ENCODE measurements at places on chromosomes 2 and 18.
A peak's percentile ranks its signal among the peaks of the same experiment; 100 is the strongest.

DNA sequence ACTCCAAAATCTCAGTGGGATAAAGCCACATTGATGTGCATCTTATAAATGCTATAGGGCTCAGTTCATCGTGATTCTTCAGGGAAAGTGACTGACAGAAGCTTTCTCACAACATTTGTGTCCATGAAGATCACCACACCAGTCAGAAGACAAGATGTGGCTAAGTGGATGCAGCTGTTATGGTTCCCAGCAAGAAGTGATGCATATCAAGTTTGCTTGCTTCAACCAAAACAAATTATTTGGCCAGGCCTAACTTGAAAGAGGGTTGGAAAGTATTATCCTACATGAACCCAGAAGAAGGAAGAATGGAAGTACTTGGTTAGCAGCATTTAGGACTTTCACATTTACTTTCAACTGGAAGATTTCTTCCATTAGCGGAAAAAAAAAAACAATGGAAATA is 210.0 kb upstream of the ACVR2A start:
- DNase-seq = no peak

GRCh38 chr18:76621226-76621625 is 126.2 kb upstream of the ZNF516 start:
- DNase-seq = no peak

GRCh38 chr2:65438137-65438899 is 5.9 kb upstream of the SPRED2 start:
- DNase-seq = no peak

DNA sequence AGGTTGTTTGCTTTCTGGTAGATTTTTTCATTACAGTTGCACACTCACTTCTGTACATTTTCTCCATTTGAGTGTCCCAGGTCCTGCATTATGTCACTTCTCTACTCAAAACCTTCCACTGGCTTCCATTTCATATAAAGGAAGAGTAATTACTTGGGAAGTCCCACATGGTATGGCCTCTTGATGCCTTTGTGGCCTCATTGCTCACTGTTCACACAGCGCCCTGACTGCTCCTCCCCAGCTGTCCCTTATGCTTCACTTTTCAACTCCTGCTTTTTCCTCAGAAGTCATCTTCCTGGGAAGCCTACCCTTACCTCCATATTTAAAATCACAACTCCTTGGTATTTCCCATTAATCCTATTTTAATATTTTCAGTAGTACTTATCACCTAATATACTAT is 24.7 kb downstream of the GULP1 start:
- no peak for DNase-seq

DNA sequence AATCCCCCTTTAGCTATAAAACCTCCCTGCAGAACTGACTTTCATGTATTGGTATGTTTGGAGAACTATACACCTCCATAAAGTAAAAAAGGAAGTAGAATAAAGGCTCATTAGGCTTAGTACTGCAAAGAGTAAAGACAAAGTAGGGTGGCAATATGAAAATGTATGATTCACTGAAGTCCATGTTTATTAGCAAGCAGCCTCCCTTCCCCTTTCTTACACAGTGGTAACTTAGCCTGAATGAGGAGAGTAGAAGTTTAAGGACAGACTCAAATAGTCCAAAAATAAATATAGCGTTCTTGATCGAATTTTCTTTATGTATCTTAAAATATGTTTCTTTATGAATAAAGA is 1.5 kb downstream of the ZNF804A start:
- DNase-seq = no peak

DNA sequence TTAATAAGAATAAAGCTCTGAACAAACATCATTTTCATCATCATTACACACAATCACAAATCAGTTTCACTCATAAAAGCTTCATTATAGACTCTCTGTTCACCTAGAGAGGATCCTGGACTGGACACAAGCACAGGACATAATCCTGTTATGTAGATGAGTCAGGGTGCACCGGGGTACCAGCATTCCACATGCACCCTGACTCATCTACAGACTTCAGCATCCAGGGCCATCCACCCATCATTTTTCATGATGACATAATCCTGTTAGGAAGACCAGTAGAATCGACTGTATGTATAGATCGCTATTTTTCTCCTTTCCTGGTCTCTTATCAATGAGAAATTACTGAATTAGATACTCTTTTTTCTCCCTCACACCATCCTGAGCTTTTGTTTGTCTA is 73.7 kb upstream of the PIK3C3 start:
- no peak for DNase-seq

DNA sequence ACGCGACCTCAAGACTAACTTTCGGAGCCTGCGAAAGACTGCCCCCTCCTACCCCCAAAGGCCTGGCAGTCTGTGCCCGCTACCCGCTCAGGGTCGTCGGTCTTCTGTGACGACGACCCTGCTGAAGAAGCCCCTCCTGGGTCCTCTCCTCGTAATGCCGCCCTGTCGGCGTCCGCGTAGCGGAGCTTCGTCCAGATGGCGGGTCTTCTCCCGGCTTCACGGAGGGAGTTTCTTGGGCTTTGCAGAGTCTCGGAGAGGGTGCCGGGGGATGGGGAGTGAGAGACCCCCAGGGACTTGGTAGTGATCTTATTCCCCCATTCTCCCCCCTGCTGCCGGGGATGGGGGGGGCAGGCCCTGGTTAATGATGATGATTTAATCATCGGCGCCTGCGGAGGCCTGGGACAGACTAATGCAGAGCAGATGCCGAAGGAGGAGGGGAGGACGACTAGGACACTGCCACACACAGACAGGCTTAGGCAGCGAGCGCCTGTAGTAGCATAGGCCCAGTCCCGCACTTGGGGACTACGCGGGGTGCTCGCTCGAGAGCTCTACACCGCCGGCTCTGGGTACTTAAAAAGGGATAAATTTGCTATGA is 528 bp upstream of the PCGF1 start:
- DNase-seq = peak; percentile 18

DNA sequence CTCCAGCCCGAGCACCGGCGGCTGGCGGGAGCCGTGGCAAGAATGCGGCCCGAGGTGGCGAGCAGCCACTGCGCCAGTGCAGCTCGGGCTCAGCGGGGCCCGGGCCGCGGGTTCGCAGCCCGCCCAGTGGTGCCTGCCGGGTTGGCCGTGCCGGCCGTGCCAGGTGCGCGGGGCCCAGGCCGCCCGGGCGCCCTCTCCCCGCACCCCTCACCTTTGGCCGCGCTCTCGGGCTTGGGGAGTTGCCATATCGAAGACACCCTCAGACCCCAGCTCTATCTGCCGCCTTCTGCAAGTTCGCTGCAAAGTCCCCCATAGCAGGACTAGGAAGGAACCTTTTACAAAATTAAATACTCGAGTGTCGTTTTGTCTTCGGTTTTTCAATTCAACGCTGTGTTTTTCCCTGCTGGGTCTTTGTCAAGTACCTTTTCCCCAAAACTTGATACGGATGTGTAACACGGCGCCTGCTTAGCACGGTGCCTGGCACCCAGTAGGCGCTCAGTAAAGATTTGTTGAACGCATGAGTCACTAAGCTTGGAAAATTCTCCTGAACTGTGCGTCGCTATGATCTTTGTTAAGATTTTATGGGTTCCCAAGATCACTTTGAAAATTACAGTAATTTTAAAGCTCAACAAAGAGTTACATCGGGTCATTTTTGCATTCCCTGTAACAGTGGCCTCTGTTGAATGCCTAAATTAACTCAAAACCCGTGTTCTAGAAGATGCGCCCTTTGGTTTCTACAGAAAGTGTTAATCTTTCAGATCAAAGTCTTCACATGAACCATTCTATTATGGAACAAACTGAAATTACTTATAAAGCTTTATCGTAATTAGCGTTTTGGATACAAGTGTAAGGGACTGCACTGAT is 750 bp downstream of the STRADB start:
- no peak for DNase-seq

DNA sequence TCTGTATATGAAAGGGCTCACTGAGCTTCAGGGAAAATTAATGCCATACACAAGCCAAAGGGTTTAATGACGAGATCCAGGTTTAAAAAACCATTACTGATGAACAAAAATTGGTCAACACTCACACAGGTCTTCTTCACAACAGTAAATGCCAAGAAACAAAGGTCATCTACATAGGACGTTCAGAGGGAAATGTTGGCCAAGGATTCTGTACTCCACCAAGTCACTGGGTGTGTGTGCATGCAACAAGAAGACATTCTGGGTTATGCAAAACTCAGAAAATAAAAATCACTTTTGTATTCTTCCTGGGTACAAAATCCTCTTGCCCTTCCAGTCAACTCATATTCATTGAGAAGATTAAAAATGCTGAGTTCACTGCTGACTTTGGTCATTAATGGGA is 78.3 kb downstream of the ACTR2 start:
- DNase-seq = no peak

DNA sequence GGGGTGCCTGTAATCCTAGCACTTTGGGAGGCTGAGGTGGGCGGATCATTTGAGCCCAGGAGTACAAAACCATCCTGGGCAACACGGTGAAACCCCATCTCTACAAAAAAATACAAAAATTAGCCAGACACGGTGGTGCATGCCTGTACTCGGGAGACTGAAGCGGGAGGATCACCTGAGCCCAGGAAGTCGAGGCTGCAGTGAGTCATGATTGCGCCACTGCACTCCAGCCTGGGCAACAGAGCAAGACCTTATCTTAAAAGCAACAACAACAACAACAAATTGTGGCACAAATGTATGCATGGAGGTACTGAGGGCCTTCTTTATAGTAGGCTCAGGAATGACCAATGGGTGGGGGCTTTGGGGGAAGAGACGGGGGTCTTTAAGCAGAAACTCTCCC is 38.5 kb downstream of the HPCAL1 start:
- no peak for DNase-seq

GRCh38 chr18:79677221-79677620 is 2.4 kb upstream of the CTDP1 start:
- DNase-seq = no peak

GRCh38 chr2:236883819-236884218 is 201.9 kb upstream of the COPS8 start:
- no peak for DNase-seq

GRCh38 chr2:67215214-67216055 is 181.7 kb upstream of the ETAA1 start:
- no peak for DNase-seq

- no peak for DNase-seq
Observed at GRCh38 chr2:234997389-234997788, 45.6 kb downstream of the SH3BP4 start.

DNA sequence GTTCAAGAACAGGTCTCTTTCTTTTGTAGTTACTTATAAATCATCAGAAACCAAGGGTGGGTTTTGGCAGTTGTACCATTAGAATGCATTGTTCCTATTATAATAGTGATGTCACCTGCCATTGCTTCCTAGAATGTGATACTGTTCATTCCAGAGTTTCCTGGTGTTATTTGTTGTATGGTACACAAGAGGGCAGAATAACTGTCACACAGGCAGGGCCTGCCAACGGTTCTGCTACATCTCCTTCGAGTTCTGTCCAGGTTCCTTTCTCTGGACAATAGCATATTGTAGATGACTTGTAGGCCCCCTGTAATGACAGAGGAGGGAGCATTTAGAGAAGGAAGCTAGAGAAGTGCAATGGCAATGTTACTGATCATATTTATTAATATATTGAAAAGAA is 98.3 kb downstream of the KLHL14 start:
- no peak for DNase-seq

- DNase-seq = no peak
Observed at GRCh38 chr18:40019797-40020392, 1935.1 kb upstream of the PIK3C3 start.

All from activated CD4-positive, alpha-beta T cell treated with anti-CD3 and anti-CD28 coated beads, Interleukin-2, amount 10 ng/mL, durations not matched to agents 7 days and 5 days (primary cell).